ENCODE measurements at places on chromosomes 7 and 10. TPM values are rescaled to one million over a fixed set of nuclear protein-coding genes. Genes with fewer than 3 reads are reported as not detected.

NME8 gene
- total RNA-seq: not detected

NKX1-2 gene
- total RNA-seq: not detected

BTAF1 gene
- total RNA-seq: 69.1 TPM

CYP26C1 gene
- 0.20 TPM for total RNA-seq

SLC26A5 gene
- total RNA-seq: not detected

ANKRD61 gene
- total RNA-seq: not detected

SPAM1 gene
- total RNA-seq: not detected

PKD2L1 gene
- not detected for total RNA-seq

PSD gene
- 4.9 TPM for total RNA-seq

KCNIP2 gene
- 3.4 TPM for total RNA-seq

AGMO gene
- total RNA-seq: not detected

CLRN3 gene
- not detected for total RNA-seq

RNF32 gene
- total RNA-seq: 2.0 TPM

BPGM gene
- 13.7 TPM for total RNA-seq

ASB4 gene
- total RNA-seq: not detected

ABCB4 gene
- total RNA-seq: not detected

SRGN gene
- 133 TPM for total RNA-seq

PLEKHA8 gene
- 11.8 TPM for total RNA-seq

WASHC2C gene
- 77.2 TPM for total RNA-seq

HECTD2 gene
- 2.6 TPM for total RNA-seq

LRRC4 gene
- total RNA-seq: not detected

MRLN gene
- total RNA-seq: not detected

GIMAP4 gene
- total RNA-seq: 448 TPM

AKR1C4 gene
- total RNA-seq: not detected

C10orf53 gene
- not detected for total RNA-seq

ANKRD30A gene
- not detected for total RNA-seq

LIPN gene
- not detected for total RNA-seq

GPR158 gene
- total RNA-seq: not detected

PNLIPRP2 gene
- not detected for total RNA-seq

RPEL1 gene
- total RNA-seq: not detected

FOXI2 gene
- total RNA-seq: not detected

BTBD16 gene
- not detected for total RNA-seq

ADAM22 gene
- total RNA-seq: 5.2 TPM

NUPR2 gene
- total RNA-seq: not detected

NEURL1 gene
- total RNA-seq: 0.96 TPM

ANKRD16 gene
- total RNA-seq: 8.4 TPM

SLC16A12 gene
- total RNA-seq: not detected

NUTM2B gene
- total RNA-seq: 1.9 TPM

MAT1A gene
- total RNA-seq: not detected

KIFBP gene
- 17.9 TPM for total RNA-seq

PPA1 gene
- total RNA-seq: 60.4 TPM

TSPAN15 gene
- total RNA-seq: 2.4 TPM

TAS2R41 gene
- 0.61 TPM for total RNA-seq

NYAP1 gene
- 0.38 TPM for total RNA-seq

POU6F2 gene
- total RNA-seq: not detected

HABP2 gene
- not detected for total RNA-seq

ARHGAP21 gene
- total RNA-seq: 22.8 TPM

GRM3 gene
- total RNA-seq: not detected

SPDYE8 gene
- not detected for total RNA-seq

SLC29A4 gene
- 0.36 TPM for total RNA-seq

GPR26 gene
- total RNA-seq: not detected

ITGA8 gene
- not detected for total RNA-seq

TRRAP gene
- 89.9 TPM for total RNA-seq

ACSL5 gene
- 51.8 TPM for total RNA-seq
